Cardiac fibroblast (primary cell): ENCODE measurements at places on chromosomes 5 and 9.

GRCh38 chr5:143182901-143183820 is 220.3 kb downstream of the NR3C1 start:
- DNase-seq = peak; percentile 84

DNA sequence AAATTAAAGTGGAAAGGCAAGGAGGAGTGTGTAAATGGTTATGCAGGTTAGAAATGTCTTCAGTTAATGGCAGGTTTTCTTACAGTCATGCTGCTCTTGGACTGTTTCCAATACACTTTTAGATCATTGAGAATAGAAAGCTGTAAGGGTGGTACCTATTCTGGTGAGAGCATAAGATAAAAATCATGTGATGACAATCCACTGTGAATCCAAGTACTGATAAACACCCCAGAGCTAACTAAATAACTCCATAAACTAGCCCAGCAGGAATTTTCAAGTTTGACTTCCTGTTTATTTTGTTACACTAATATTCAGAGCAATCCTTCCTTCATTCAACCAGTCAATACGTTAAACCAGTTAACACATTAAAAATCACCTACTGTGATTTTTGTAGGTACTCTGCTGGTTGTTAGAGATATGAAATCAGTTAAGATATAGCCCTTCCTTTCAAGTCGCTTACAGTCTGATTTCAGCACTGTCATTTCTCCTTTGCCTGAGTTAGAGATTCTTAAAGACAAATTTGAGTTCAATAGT is 22.6 kb downstream of the VCAN start:
- DNase-seq = no peak

DNA sequence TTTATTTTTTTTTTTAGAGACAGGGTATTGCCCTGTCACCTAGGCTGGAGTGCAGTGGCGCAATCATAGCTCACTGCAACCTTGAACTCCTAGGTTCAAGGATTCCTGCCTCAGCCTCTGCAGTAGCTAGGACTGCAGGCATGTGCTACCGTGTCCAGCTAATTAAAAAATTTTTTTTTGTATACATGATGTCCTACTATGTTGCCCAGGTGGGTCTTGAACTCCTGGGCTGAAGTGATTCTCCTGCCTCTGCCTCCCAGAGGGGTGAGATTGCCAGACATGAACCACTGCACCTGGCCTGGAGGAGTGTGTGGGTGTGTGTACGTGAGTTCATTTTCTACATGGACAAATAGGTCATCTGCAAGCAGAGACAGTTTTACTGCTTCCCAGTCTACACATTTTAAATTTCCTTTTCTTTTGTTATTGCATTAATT is 33.8 kb downstream of the JMY start:
- no peak for DNase-seq

GRCh38 chr9:36023260-36024048 is 13.3 kb upstream of the RECK start:
- DNase-seq = peak; percentile 83

DNA sequence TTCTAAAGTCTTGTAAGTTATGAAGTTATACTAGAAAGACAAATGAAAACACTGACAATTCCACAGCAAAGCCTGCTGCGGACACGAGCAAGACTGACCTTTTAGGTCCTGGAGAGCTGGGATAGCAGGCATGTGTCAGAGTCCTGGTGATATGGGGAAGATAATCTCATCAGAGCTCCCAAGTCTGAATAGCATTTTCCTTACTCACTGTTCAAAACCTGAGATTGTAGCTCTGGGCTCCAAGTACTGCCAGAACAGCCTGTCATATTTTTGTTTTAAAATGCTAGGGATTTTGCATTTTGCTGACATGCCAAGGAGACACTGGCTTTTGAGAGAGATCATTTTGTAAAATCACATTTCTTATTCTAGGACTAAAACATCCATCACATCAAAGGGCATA is 90.1 kb downstream of the DRD1 start:
- no peak for DNase-seq

DNA sequence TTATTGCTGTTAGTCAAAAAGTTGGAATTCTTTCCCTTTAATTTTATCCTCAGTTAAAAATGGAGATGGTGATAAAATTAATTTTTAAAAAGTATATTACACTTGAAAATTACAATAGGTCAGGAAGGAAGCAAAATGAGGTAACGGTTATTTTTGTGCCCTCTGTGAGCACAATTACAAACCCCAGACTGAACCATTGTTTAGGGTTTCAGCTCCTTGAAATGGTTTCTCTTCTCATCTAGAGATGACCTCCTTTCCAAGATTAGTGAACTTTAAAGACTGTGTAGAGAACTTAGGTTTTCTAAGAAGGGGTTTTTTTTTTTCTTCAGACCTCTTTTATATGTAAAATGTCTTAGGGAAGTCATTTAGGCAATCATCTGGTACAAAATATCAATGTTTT is 126.2 kb upstream of the CHD1 start:
- no peak for DNase-seq

DNA sequence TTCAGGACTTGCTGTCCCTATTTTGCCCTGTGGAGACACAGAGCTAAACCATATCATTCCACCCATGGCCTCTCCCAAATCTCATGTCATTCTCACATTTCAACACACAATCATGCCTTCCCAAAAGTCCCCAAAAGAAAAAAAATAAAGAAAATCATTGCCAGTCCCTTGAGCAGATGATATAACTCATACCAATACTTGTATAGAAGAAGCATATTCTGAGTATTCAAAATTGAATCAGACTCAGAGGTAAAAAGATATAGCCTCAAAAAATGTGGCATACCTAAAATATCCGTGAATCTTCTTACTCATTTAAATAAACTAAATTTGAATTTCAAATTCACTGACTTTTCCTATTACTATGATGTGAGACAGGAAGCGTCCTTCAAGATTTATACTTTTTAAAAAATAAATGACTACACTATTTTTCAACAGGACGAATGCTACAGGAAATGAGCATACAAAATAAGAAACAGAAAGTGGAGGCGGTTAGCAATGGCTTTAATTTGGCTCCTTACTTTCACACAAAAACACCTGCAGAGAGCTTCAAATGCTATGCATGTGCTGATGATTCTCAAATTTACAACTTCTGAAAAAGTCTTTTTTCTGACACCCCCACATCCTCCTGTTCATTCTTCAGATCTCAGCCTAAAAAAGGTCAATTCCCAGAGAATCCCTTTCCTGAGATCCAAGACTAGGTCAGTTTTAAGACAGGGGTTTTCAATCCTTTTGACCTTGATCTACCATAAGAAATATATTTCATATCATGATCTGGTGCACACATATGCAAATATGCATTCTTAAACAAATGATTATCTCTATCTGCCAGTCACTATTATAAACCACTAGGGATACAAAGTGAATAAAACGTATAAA is 39.6 kb upstream of the DMXL1 start:
- no peak for DNase-seq

GRCh38 chr9:109033941-109034700 is 20.8 kb upstream of the CTNNAL1 start:
- DNase-seq = no peak

DNA sequence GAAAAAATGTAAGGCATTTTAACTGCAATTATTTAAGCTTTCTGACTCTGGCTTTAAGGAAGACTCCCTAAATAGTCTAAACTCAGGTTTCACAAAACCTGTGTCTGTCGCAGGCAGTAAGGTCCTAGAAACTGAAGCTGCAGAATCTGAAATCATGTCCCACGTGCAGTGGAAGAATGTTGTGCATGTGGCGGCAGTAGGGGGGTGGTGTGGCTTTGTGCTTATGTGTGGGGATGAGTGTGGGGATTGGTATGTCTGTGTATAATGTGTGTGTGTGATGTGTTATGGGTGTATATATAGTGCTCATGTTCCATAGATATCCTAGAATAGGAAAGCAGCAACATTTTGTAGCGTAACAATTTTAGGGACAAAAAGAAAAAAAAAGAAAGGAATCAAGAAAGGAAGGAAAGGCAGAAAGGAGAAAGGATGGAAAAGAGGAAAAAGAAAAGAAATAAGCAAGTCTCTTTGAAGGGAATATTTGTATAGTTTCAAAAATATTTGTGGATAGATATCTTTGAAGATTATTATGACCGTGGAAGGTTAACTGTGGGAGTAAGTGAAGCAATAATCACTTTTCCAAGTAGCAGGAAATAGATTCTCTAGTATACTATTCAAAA is 6.6 kb downstream of the ANKDD1B start:
- DNase-seq = peak; percentile 38

DNA sequence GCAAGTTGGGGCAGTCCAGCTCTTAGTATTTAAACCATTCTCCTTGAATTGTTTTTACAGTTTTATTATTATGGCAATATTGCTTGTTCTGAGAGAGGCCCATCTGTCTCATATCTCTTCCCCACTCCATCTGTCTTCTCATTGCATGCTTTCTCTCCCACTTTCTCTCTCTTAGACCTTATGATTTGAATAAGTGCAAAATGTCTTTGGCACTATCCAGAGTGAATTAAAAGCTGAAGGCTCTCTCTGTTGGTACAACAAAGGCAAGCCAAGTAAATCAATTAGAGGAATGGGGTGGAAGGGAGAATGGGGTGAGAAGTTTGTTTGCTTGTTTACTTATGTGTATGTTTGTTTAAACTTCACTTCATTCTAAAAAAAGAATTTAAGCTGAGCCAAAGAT is 195.3 kb upstream of the RFX3 start:
- DNase-seq = no peak

DNA sequence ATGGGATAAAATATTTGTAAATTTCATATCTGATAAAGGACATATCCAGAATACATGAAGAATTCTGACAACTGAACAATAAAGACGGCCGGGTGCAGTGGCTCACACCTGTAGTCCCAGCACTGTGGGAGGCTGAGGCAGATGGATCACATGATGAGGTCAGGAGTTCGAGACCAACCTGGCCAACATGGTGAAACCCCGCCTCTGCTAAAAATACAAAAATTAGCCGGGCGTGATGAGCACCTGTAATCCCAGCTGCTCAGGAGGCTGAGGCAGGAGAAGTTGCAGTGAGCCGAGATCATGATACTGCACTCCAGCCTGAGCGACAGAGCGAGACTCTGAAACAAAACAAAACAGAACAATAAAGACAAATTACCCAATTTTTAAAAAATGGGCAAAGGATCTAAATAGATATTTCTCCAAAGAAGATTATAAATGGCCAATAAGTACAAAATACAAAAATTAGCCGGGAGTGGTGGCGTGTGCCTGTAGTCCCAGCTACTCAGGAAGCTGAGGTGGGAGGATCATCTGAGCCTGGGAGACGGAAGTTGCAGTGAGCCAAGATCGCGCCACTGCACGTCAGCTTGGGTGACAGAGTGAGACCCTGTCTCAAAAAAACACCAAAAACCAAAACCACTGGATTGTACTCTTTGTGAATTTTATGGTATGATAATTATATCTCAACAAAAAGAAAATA is 9.6 kb upstream of the NSD1 start:
- no peak for DNase-seq

DNA sequence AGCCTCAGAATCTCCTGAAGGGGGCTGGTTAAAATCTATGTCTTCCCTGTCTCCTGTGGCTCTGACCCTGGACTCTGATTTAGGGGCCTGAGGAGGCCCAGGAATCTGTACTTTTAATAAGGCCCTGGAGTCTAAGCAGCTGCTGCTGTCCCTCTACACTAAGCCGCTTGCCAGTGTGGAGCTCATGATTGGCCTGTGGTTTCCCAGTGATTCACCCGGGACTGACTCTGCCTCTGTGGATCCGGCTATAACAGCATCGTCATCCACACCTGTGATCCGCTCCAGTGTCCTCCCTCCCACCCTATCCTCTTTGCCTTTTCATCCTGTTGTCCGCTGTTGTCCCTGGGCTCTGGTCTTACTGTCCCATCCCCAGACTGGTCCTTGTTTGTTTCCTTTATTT is 3.7 kb downstream of the SLC31A2 start:
- peak; percentile 21 for DNase-seq

- peak; percentile 55 for DNase-seq
Observed at GRCh38 chr5:178839319-178839704, 20.4 kb upstream of the ZNF354B start.

DNA sequence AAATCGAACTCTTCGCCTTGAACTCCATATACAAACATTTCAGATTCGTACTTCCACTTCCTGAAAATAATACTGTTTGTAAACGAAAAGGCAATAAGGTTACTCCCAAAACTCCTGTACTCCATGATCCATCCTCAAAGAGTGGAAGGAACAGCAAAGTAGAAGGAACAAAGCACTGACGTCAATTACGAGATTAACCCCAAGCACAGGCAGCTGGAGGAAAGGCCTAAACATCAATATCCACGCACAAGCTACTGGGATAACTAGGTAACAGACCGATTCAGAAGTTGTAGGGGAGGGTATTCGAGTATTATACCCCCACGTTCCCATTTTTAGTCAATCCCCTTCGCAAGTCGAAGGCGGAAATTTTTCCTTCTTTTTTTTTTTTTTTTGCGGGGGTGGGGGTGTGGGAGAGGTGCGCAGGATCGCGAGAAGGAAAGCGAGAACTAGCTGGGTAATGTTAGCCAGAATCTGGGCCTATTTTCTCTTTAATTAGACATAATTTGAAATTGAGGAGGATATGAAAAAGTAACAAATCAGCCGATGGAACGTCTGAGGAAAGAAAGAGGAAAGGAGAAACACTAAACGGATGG is 909 bp downstream of the AFF4 start:
- DNase-seq = peak; percentile 83

- peak; percentile 77 for DNase-seq
Observed at GRCh38 chr5:172607213-172607793, 33.8 kb upstream of the NEURL1B start.

DNA sequence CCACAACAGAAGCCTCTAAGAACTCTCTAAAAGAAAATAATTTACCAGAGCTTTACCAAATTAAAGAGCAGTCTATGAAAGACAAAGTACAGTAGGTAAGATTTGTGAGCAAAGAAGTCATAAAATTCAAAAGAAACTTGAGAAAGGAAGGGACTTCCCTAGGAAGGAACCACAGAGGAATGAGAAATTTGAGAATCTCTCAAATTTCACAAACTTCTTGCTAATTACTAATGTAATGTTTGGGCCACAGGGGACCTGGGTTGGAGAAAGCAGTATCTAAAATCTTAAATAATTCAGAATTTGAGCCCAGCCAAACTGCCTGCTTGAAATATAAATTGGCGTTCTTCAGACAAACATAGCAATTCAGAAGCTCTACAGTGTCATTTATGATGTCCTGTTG is 225.0 kb upstream of the PRR16 start:
- DNase-seq = peak; percentile 14

DNA sequence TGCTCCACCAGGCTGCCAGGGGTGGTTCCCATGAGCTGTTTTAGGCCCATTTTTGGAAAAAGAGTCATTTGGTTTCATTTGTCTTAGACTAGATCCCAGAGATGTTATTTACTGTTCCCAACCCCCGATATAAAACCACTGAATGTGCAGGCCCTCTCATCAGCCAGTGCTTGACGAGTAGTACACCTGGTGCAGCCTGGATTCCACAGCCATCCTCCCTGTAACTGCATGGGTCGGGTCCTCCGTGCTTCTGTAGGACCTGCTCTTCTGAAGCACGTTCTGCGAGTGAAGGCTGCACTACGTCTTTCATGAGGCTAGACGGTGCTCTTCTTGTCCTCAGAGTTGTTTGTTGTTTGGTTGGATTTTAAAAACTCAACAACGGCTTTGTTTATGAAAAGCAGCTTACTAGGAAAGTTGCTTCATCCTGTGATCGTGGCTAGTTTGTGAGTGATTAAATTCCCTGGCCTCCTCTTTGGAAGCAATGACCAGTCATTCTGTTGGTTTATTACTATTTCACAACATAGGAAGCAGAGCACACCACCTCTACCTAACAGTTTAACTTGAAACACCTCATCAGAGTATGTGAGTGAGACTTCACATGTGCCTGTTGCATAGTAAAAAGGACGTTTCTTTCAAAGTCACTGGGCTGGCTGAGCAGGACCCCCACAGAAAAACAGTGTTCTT is 135.2 kb downstream of the AOPEP start:
- peak; percentile 86 for DNase-seq

GRCh38 chr5:72241346-72242003 is 78.6 kb downstream of the MRPS27 start:
- no peak for DNase-seq

GRCh38 chr5:14582797-14583137 is 1.2 kb downstream of the OTULINL start:
- peak; percentile 5 for DNase-seq
